ENCODE measurements at places on chromosomes 13 and 19.
A peak's percentile ranks its signal among the peaks of the same experiment; 100 is the strongest.

GRCh38 chr13:44974056-44974793, 15.0 kb downstream of the NUFIP1 start:
- DNase-seq: peak; percentile 9

DNA sequence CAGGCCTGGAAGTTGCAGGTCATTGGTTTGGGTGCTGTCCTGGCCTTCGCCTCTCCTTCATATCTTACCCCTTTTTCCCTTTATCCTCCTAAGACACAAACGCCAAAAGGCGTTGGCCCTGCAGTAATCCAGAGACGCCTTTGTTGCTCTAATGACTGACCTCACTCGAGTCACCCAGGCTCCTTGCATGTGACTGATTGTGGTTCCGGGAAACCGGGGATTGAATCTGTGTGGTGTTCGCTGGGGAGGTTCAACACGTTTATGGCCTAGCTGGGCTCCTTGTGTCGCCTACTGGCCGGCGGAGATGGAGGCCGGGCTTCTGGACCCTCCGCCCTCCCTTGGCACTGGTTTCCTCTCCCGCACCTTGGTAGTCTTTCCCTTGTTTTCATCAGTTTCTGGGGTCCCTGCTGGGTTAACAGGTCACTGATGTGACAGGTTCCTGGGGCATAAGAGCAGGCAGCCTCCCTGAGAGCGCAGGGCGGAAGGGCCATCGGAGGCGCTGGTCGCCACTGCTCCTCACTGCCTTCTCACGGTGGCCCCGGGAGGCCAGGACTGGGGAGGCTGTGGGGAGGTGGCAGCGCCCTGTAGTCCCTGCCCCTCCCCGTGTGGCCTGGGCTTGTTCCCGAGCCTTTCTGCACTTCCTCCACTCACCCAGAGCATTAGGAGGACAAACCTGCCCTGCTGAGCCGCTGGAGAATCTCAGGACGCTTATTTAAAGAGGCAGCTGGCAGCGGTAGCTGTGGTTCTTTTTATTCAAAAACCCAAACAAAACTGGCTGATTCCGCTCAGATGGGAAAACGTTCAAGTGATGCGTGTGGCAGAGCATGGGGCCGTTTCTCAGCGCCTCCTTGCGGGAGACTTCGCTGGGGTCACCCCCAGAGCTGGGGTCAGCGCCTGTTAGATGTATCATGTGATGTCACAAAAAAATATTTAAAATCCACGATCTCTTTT, 18.1 kb upstream of the NDUFS7 start:
- DNase-seq: no peak

- no peak for DNase-seq
These were observed 33.6 kb downstream of the GJA3 start for GRCh38 chr13:20127262-20127561.

DNA sequence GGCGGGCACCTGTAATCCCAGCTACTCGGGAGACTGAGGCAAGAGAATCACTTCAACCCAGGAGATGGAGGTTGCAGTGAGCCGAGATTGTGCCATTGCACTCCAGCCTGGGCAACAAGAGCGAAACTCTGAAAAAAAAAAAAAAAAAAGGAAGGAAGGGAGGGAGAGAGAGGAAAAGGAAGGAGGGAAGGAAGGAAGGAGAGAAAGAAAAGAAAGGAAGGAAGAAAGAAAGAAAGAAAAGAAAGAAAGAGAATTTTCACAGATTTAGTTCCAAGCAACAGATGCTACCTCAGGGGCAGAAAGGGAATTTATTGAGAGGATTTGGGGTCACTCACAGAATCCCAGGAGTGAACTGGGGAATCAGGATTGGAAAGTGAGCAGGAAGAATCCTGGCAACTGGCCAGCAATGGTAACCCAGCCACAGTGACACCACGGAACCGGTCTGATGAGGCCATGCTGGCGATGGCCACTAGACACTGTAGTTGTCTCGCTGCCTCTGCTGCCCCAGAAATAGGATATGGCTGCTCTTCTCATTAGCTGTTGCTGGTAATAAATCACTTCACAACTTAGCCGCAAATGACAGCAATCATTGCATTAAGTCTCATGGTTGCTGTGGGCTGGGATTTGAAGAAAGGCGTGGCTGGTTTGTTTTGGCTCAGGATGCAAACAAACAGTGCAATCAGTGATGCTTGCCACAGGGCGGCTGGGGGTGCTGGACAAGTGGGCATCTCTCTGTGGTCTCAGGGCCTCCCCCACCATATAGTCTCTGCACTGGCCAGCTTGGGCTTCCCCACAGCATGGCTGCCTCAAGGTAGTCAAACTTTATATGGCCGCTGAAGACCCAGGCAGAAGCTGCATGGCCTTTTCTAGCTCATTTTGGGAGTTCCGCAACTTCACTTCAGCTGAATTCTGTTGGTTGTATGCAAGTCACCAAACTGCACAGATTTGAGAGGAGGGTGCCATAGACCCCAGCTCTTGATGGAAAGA, 5.2 kb upstream of the BCAM start:
- DNase-seq: no peak

DNA sequence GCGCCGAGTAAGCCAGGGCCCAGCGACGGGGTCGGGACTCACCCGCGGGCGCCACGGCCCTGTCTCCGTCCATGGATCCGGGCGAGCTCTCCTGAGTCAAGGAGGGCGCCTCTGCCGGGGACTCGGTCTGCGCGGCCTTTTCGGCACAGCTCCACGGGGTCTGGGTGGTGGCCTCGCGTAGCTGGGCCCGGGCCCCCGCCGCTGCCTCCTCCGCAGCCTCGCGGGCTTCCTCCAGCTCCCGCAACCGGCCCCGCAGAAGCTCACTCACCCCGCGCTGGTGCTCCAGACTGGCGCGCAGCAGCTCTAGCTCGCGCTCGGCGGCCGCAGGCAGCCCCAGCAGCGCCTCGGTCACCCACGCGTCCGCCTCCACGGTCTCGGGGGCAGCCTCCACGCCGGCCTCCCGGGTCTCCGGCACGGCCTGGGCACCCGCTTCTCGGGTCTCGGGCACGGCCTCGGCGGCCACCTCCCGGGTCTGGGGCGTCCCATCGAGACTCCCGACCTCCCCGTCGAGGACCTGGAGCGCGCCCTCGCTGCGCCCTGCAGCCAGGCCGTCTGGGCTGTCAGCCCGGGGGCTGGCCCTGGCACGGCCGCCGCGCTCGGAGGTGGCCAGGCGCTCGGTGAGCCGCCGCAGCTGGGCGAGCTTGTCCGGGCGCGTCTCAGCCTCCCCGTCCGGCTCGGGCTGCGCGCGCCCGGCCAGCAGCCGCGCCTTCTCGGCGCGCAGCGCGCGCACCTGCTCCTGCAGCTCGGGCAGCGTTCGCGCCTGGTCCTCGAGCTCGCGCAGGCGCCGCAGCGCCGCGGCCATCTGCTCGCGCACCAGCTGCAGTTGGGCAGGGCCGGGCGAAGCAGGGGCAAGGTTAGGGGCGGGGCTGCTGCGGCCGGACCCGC, 8.4 kb downstream of the KANK3 start:
- DNase-seq: peak; percentile 81

- DNase-seq: no peak
These were observed 64.2 kb upstream of the ZNF599 start for GRCh38 chr19:34837262-34837661.

DNA sequence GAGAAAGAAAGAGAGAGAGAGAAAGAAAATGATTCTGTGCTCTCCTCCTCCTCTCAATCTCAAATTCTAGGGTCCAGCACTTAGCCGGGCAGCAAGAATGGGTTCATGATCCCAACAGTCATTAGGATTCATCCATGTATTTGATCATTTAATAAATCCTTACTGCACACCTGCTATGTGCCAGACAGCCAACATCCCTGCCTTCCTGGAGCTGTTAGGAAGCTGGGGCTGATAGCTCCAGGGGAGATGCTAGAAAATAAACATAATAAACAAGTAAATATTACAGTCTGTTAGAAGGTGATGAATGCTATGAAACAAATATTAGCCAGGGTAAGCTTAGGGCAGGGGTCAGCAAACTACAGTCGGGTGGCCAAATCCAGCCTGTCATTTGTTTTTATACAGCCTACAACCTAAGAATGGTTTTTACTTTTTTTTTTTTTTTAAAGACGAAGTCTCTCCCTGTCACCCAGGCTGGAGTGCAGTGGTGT, 9.9 kb upstream of the ACP7 start:
- DNase-seq: no peak
